ENCODE measurements at places on chromosomes 3 and 15.

- no peak for DNase-seq
Observed at GRCh38 chr3:9190276-9190675, 59.2 kb downstream of the SRGAP3 start.

DNA sequence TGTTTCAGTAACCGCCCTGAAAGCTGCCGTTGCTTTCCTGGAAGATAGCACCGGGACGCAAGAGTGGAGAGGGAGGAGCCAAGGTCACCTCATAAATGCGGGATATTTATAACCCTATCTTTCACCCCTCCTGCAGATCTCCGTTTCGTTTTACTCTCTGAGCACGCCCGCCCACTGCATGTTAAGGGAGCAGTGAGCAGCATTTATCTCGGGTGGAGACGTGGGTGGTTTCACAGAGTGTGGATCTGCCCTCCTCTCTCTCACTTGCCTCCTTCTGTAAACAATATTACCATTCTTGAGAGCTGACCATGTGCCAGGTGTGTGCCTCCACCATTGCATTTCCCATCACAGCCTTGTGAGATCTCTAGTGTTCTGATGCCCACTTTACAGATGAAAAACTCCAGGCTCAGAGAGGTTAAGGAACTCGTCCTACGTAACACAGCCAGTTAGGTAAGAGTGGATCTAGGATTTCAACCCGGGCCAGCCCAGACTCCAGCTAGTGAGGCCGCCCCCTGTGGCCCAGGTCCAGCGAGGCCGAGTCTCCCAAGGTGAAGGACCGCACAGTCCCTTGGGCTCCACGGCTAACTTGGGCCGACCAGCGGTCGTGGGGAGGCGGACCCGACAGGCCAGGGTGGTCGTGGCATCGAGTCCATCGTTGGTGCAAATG lies 16.9 kb upstream of the SEMA4B start:
- DNase-seq: no peak

DNA sequence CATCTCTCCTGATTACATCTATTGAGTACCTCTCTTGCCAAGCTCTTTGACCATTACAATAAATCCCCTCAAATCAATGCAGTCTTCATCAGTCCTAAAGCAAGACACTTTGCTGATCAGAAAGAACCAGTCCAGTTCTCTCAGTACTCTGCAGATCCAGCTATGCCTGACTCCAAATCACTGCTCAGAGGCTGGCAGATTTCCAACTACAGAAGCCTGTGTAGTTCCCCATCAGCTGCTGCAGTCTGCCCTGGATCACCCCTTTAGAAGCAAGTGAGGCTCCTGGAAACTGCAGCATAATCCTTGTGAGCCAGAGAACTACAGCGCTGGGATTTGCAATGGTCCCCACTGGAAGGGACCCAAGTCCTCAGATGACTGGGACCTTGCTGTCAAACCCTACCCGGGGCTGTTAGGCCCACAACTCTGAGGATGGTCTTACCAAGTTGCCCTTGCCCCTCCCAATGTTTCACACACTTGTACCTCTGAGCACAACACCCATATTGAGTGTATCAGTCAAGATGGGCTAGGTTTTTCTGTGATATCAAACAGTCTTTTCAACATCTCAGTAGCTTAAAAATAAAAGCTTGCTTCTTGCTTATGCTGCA lies 81.9 kb upstream of the TOPAZ1 start:
- no peak for DNase-seq

DNA sequence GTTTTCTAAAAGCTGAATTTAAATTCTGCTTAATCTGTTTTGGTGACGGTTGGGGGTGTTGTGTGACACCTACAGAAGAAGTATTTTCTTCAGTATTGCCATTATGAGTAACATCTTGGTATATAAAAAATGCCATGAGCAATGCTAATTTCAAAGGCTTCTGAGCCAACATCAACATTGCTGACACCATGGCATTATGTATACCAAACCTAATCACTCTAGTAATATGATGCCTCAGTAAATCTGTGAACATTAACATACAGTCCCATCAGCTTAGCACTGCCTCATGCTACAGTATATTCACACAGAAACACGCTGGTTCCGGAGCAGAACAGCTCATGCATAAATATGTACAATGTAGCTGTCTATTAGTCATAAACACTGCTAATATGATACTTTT lies 75.8 kb downstream of the ZPLD1 start:
- DNase-seq: no peak

GRCh38 chr15:74907163-74907870 lies 666 bp upstream of the FAM219B start:
- DNase-seq: no peak

DNA sequence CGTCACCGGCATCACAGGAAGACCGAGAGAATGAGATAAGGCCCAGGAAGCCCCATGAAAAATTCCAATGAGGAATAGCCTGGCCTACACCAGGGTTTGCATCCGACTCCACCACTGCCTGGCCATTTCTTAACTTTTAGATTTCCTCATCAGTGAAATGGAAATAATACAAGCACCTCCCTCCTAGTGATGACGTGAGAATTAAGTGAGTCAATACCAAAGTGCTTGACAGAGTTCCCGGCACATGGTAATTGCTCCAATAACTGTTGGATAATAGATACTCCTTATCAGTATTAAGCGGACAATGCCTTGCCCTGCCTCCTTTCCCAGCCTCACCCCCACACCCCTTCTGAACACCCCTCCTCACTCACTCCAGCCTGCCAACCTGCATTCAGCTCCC lies 105.4 kb downstream of the TLE3 start:
- no peak for DNase-seq

GRCh38 chr15:89335298-89336041 lies 846 bp upstream of the POLG start:
- no peak for DNase-seq

GRCh38 chr3:114052216-114052615 lies 4.1 kb downstream of the CCDC191 start:
- no peak for DNase-seq

DNA sequence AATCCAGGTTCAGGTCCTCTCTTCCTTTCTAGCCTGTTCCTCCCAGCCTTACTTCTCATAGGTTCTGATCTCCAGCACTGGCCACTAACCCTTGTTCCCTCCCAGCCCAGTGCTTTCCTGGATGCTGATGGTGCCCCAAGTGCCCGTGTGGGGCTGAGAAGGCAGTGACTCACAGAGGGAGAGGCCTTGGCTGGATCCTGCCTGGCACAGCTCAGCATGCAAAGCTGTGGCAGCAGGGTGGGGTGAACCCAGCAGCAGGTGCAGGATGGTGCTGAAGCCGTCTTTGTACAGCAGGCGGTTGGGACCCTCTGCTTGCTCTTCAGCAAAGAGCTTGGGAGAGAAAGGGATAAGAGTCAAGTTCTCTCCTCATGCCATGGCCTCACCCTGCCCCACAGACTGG lies 7.6 kb downstream of the LPCAT4 start:
- no peak for DNase-seq

GRCh38 chr3:160830796-160831195 lies 74.8 kb downstream of the PPM1L start:
- no peak for DNase-seq

DNA sequence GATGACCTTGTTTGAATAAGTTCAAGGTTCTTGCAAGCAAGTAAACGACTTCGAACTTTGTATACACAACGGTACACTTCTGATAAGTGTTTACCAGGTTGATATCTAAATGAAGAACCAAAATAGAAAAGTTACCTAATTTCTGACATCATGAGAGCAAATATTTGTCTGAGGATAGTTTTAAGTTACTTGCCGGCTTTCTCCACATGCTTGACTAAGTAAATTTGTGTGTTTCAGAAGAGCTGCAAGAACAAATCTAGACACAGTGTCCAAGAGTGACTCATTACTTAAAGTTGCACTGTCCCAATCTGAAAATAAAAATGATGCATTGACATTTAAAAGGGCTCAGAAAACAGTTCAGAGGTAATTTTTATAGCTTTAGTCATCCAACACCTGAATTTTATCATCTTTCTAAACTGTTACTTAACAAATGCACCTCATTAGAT lies 115.1 kb downstream of the HERC1 start:
- no peak for DNase-seq
